Lower lobe of right lung (tissue), 2 donors: ENCODE measurements at places on chromosomes 2 and 18. TPM values are rescaled to one million over a fixed set of nuclear protein-coding genes. Genes with fewer than 3 reads are reported as not detected.

Gene SLC9A4
- not detected for total RNA-seq

Gene SPEG
- total RNA-seq = 6.5 TPM

Gene RHBDD1
- total RNA-seq = 42.2 TPM

Gene POTEJ
- total RNA-seq = not detected

Gene ABCG5
- not detected for total RNA-seq

Gene MERTK
- total RNA-seq = 20.7 TPM

- no peak overlapping the region for H3K27ac ChIP-seq
- no peaks in the 10 kb centered on the region for H3K27me3 ChIP-seq
- H3K4me1 ChIP-seq = peaks cover 20% of the 10 kb centered on the region
- no peak for DNase-seq
- no peak overlapping the region for H3K4me3 ChIP-seq
Observed at GRCh38 chr18:55390898-55391297, 197.1 kb downstream of the TCF4 start.

DNA sequence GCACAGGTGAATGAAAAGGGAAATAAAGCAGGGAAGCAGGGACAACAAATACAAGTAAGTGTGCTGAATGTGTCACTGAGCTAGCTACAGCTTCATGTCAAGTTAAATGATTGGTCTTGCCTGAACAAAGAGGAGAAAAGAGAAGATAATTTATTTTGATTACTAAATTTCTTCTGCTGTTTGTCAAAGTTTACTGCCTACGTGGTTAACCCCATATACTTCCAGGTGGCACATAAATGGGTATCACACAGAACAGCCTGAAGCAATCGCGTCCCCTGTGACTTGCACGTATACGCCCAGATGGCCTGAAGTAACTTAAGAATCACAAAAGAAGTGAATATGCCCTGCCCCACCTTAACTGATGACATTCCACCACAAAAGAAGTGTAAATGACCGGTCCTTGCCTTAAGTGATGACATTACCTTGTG lies 434.2 kb downstream of the LRRTM4 start:
- H3K27ac ChIP-seq = no peak overlapping the region
- DNase-seq = no peak
- H3K36me3 ChIP-seq = no peaks in the 10 kb centered on the region
- H3K27me3 ChIP-seq = no peaks in the 10 kb centered on the region
- no peaks in the 10 kb centered on the region for H3K4me1 ChIP-seq
- no peak overlapping the region for H3K4me3 ChIP-seq

DNA sequence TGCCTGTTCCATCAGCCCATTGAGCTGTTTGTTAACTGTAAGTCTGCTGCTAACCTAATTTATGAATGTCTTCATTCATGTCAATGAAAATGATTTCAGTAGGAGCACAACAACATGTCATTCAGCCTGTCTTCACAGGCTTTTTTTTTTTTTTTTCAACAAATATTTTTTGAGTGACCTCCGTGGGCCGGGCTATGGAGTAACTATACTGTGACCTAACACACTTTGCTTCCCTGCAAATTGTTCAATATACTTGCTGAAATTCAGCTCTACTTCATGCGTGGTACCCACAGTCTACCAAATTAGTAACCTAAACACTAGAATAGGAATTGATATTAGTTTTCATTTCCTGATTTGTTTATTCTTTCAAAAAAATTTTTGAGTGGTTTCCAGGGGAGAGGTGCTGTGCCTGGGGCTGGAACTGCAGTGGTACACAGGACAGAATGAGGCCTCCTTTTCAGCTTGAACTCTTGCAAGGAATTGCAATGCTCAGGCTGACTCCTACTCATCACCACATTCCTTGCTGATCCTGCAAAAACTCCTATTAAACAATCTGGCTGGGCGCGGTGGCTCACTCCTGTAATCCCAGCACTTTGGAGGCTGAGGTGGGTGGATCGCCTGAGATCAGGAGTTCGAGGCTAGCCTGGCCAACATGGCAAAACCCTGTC lies 87.1 kb downstream of the CDH20 start:
- DNase-seq = no peak
- H3K4me1 ChIP-seq = no peaks in the 10 kb centered on the region
- no peaks in the 10 kb centered on the region for H3K27me3 ChIP-seq
- no peak overlapping the region for H3K4me3 ChIP-seq

- H3K36me3 ChIP-seq = no peaks in the 10 kb centered on the region
- no peaks in the 10 kb centered on the region for H3K27me3 ChIP-seq
- H3K27ac ChIP-seq = no peak overlapping the region
- no peak for DNase-seq
- H3K4me1 ChIP-seq = no peaks in the 10 kb centered on the region
Observed at GRCh38 chr2:6103949-6104348, 411.8 kb downstream of the SOX11 start.

- H3K27ac ChIP-seq = no peak overlapping the region
- H3K27me3 ChIP-seq = no peaks in the 10 kb centered on the region
- peaks cover 8% of the 10 kb centered on the region for H3K4me1 ChIP-seq
- no peak for DNase-seq
Observed at GRCh38 chr2:156537141-156537540, 101.0 kb downstream of the GPD2 start.

- H3K36me3 ChIP-seq = no peaks in the 10 kb centered on the region
- H3K4me3 ChIP-seq = no peak overlapping the region
- no peak overlapping the region for H3K27ac ChIP-seq
- peaks cover 7% of the 10 kb centered on the region for H3K4me1 ChIP-seq
- DNase-seq = no peak
Observed at GRCh38 chr2:239825705-239825979, 199.5 kb downstream of the NDUFA10 start.

DNA sequence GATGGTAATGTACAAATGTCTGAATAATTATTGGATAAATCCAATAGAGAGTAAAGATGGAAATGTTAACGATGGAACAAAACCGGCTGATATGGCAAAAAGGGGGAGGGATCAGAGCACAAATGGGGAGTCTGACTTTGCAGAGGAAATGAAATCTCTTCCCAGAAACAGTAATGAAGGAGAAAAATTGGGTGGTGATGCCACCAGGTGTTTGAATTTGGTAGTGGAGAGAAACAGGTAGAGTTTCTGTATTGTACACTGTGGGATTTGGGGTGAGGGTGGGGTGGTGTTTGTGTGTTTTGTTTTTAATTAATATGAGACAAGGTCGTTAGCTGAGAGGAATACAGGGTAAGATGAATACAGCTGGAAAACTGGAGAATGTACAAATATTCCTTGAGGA lies 20.4 kb upstream of the XDH start:
- no peak overlapping the region for H3K27ac ChIP-seq
- H3K4me1 ChIP-seq = no peaks in the 10 kb centered on the region
- no peaks in the 10 kb centered on the region for H3K27me3 ChIP-seq
- H3K4me3 ChIP-seq = no peak overlapping the region
- DNase-seq = no peak

GRCh38 chr2:67896476-67896875 lies 166.3 kb downstream of the C1D start:
- H3K4me3 ChIP-seq = no peak overlapping the region
- H3K27ac ChIP-seq = no peak overlapping the region
- no peaks in the 10 kb centered on the region for H3K27me3 ChIP-seq
- H3K36me3 ChIP-seq = no peaks in the 10 kb centered on the region

DNA sequence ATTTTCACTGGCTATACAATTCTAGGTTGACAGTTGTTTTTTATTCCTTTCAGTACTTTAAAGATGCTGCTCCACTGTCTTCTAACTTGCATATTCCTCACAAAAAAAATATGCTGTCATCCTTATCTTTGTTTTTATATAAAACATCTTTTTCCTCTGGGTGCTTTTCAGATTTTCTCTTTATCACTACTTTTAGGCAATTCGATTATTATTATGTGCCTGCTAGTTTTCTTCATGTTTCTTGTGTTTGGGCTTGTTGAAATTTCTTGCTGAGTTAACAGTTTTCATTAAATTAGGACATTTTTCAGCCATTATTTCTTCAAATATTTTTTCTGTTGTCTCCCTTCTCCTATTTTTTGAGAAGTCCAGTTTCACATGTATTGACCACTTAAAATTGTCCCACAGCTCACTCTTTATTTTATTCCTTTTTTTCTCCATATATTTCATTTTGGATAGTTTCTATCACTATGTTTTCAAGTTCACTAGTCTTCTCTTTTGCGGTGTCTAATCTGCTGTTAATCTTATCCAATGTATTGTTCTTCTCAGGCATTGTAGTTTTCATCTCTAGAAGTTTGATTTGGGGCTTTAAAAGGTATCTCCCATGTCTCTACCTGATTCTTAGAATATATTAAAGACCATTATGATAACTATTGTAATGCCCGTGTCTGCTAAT lies 205.1 kb upstream of the SIX3 start:
- H3K36me3 ChIP-seq = no peaks in the 10 kb centered on the region
- H3K4me1 ChIP-seq = no peaks in the 10 kb centered on the region
- DNase-seq = no peak

- no peak overlapping the region for H3K4me3 ChIP-seq
- H3K27me3 ChIP-seq = no peaks in the 10 kb centered on the region
- no peaks in the 10 kb centered on the region for H3K4me1 ChIP-seq
Observed at GRCh38 chr2:20507166-20507692, 60.4 kb downstream of the RHOB start.

DNA sequence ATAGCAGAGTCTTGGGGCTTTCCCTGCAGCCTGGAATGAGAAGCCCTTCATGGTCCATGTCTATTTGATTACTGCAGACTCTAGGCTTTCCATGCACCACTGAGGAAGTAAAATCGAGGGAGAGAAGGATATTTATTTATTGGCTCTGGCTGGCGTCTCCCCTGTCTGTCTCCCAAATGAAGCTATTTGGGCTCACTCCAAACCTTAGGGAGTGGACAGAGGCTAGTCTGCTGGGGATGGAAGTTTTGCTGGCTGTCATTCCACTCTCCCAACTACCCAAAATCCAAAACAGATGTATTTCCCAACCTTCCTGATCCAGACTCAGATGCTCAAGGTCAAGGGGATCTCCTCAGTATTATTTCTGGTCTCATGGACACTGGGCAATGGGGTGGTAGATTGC lies 33.7 kb downstream of the TMEM17 start:
- H3K4me3 ChIP-seq = no peak overlapping the region
- DNase-seq = no peak
- peaks cover 41% of the 10 kb centered on the region for H3K4me1 ChIP-seq
- no peak overlapping the region for H3K27ac ChIP-seq
- no peaks in the 10 kb centered on the region for H3K36me3 ChIP-seq

- DNase-seq = no peak
- no peaks in the 10 kb centered on the region for H3K27me3 ChIP-seq
- no peak overlapping the region for H3K4me3 ChIP-seq
- H3K27ac ChIP-seq = no peak overlapping the region
- H3K4me1 ChIP-seq = no peaks in the 10 kb centered on the region
Observed at GRCh38 chr2:767440-767839, 90.2 kb upstream of the TMEM18 start.

- H3K4me3 ChIP-seq = no peak overlapping the region
- no peaks in the 10 kb centered on the region for H3K27me3 ChIP-seq
- no peak overlapping the region for H3K27ac ChIP-seq
Observed at GRCh38 chr18:75351409-75351808, 76.1 kb downstream of the SMIM21 start.

- no peaks in the 10 kb centered on the region for H3K36me3 ChIP-seq
- H3K27me3 ChIP-seq = no peaks in the 10 kb centered on the region
- no peak for DNase-seq
- H3K4me1 ChIP-seq = no peaks in the 10 kb centered on the region
Observed at GRCh38 chr2:68588589-68588988, 54.8 kb upstream of the PROKR1 start.
